ENCODE measurements at places on chromosomes 7 and 10. TPM values are rescaled to one million over a fixed set of nuclear protein-coding genes. Genes with fewer than 3 reads are reported as not detected.
A peak's percentile ranks its signal among the peaks of the same experiment; 100 is the strongest.

- DNase-seq, result peak; percentile 67
These were observed 1.2 kb upstream of the PLXNA4 start for GRCh38 chr7:132577206-132578049.

DNA sequence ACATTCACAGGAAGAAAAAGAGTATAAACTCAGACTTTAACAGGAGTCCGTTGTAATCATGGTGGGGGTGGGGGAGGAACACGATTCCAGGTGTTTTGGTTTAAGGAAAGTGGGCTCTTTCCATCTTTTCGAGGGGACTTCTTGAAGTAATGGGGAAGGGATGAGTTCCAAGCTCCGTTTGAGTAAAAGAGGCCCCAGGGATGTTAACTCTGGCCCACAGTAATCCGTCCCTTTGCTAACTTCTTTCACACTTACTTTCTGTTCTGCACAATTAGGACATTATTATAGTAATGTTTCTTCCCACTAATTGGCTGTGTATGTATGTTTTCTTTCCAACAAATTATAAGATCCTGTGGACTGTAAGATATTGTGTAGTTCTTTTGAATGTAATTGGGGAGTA lies 374.4 kb downstream of the BBS9 start:
- DNase-seq, result no peak

- DNase-seq, result no peak
These were observed 9.4 kb upstream of the TES start for GRCh38 chr7:116200963-116201362.

The CYP3A7 gene
- total RNA-seq, result 0.45 TPM

- DNase-seq, result no peak
These were observed 236.7 kb upstream of the TCERG1L start for GRCh38 chr10:131548176-131548575.

The NUTM2A gene
- 1.7 TPM for total RNA-seq

GRCh38 chr10:52632591-52632990 lies 140.0 kb downstream of the MBL2 start:
- DNase-seq, result no peak

DNA sequence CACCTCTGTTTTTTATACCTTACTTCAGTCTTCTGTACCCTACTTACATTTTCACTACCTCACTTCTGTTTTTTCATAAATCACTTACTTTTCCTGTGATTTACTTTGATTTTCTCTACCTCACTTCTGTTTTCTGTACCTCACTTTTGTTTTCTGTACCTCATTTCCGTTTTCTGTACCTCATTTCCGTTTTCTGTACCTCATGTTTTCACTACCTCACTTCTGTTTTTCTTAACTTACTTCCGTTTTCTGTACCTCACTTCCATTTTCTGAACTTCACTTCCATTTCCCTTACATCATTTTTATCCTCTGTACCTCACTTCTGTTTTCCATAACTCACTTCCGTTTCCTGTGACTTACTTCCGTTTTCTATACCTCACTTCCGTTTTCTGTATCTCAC lies 492.0 kb upstream of the AKR1E2 start:
- DNase-seq, result no peak

DNA sequence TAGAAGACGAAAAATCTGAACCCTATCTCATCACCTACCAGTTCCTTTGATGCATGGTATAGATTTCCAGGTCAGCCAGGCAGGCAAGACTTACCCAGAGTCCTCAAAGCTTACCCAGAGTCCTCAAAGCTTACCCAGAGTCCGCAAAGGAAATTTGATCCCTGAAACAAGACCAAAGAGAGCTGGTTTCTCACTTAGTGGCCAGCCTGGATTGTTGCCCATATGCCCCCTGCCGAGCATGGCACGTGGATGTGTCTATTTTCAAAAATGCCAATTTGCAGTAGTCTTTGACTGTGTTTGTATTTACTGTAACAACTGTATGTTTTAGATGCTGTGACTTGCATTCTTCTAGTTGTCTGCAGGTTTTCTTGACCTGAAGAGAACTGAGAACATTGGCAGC lies 120.2 kb upstream of the STARD3NL start:
- DNase-seq, result no peak

GRCh38 chr10:67629461-67629971 lies 66.5 kb downstream of the CTNNA3 start:
- no peak for DNase-seq
